ENCODE measurements at places on chromosomes 13 and 19.

- peak; percentile 38 for DNase-seq
Observed at GRCh38 chr19:2113439-2114211, 16.9 kb downstream of the IZUMO4 start.

- peak; percentile 5 for DNase-seq
Observed at GRCh38 chr13:113046883-113047244, 58.7 kb upstream of the F7 start.

DNA sequence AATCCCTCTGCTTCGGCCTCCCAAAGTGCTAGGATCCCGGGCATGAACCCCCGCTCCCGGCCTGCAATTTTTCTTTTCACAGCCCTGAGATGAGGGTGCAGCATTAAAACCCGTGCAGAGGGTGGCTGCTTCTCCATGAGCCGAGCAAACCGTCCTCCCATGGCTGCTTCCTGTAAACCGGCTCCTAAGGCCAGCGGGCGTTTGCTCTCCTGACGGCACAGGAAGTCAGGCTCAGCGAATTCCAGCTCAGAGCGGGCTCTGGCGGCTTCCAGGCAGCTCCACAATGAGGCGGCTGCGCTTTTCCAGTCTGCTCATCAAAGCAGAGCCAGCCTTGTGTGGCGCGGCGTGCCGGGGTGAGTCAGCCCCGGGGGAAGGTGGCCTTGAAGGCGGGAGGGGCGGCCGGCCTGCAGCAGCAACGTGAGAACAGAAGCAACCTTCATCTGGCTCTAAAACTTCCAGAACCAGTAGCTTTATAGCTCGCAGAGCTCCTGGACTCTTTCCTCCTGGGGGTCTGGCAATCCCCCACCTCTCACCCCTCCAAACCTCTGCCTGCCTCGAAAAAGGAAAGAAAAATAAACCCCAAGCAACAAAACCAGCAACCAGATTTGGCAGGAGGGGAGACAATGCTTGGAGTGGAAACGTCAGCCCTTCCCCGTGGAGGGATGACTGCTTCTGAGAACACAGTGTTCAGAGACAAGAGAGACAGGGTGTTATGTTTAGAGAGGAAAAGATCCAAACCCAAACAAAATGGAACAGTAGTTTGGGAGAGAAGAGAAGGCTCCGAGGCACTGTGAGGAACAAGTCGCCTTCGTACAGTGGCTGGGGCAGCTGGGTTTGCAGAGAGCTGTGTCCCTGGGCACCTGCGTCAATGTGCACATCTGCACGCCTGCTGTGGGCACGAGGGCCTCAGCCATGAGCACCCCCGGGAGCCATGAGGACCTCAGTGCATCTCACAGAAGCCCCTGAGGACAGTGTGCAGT, 67.8 kb downstream of the GADD45B start:
- DNase-seq = peak; percentile 97

DNA sequence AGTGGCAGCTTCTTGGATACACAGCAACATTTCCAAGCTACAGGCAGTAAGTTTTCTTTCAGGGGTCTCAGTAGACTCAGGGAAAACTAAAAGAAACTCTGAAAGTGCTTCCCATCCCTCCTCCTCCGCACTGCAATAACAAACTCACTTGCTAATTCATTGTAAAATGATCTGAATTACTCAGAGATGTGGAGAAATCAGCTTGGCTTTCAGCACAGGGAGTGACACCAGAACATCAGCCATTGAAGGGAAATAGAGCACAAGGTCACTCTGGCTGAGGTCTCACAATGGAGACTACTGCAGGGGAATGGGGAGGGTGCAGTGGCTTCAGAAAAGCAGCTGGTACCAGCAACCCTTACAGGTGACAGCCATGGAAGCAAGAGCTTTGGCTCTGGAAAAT, 137.3 kb upstream of the SERP2 start:
- DNase-seq = no peak

DNA sequence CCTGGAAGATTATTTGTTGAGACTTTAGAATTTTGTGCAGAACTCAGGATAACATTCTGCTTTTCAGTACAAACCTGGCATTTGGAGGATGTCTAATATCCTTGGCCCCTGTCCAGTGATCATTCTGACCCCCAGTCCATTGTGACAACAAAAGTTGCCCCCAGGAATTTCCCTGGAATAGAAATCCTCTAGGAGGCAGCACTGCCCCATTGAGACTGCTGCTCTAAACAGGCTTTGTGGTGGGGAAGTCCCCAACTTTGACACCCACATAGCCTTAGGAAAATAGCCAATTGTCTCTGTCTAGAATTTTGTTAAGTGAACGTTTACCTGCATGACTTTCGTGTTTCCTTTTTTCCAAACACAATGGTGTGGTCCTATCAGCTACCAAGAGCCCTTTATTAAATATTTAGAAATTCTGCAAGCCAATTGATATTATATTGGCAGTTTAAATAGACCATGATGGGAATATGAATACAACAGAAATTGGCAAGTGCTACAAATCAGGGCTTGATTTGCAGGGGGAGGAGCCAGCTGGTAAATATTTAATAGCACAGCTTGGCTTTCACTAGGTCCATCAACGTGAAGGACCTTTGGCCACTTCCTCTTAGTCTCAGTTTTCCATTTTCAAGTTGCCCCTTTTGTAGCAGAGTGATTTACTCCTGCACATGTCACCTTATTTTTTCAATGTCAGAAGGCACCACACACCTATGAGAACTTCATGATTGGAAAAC, 451.7 kb downstream of the EFNB2 start:
- DNase-seq = no peak

GRCh38 chr19:29574510-29574909, 31.6 kb upstream of the POP4 start:
- DNase-seq = no peak

DNA sequence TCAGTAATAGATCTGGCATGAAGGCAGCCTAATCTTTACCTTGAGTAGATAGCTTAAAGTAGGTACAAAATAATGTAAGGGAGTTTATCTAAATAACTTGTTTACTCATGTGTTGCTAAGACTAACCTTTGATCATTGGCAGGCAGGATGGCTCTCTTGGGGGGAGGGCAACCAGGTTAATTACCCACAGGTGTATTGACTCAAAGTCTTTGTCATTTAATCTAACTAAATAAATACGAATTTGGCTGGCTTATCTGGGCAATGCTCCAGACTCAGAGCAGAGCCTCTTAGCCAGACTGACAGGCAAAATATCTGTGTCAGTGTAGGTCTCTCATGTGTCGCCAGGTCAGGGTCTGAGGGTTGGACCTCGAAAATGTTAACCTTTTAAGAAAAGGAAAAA, 283.4 kb upstream of the KLHL1 start:
- no peak for DNase-seq

DNA sequence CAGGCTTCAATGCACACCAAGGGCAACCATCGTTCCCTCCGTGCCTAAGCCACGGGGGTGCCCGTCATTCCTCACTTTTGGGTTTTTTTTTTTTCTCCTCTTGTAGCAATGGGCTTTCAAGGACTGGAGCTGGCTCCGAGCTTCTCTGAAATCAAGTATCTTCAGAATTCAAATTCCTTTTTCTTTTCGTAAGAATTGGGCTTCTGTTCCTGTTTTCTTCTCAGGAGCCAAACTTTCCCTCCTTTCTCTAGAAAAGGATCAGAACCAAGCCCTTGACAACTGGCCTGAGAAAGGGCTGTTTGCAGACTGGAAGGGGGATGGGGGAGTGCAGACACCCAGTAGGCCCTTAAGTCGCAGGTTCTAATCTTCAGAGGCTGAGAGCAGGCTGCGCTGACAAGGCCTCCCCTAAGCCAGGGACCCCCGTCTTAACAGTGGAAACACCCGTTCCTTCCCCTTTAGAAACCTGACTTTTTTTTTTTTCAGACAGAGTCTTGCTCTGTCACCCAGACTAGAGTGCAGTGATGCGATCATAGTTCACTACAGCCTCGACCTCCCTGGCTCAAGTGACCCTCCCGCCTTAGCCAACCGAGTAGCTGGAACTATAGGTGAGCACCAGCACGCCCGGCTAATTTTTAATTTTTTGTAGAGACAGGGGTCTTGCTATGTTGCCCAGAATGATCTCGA, 51.6 kb downstream of the RFX2 start:
- no peak for DNase-seq
